ENCODE measurements at places on chromosomes 6 and 20.

DNA sequence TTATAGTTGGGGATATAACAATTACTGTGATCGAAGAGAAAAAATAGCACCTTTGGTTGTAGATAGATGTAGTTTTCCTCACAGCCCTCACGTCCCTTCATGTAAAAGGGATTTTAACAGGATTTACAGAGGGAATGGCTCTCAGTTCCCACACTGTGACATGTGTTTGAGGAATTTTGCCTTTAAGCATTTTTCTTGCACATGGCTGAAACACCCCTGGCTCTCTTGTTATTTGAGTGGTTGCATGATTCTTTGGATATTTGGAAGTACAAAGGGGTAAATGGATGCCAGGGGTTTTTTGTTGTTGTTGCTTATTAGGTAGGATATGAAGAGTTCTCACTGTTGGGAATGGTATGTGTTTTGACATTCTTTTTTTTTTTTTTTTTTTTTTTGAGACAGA, 48.2 kb downstream of the JAG1 start:
- no peak for DNase-seq

DNA sequence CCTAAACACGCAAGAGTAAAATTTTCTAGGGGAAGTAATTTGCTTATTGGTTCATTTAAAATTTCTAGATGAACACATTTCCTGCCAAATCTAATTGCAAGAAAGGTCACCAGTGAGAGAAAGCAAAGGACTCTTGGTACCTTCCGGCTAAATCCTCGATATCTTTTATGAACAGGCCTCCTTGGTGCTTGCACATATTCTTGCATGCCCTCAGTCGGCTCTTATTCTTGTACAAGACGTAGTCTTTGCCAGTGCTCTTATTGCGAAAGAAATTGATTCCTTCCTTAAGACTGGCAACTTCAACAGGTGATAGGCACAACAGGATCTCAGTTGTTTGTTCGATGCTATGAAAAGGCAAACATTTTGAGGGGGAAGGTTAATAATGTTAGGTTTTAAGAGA, 141.7 kb upstream of the CARMIL1 start:
- no peak for DNase-seq

GRCh38 chr6:148565321-148565926, 181.4 kb upstream of the UST start:
- no peak for DNase-seq

GRCh38 chr6:36104836-36105235, 25.5 kb upstream of the MAPK13 start:
- DNase-seq = no peak

DNA sequence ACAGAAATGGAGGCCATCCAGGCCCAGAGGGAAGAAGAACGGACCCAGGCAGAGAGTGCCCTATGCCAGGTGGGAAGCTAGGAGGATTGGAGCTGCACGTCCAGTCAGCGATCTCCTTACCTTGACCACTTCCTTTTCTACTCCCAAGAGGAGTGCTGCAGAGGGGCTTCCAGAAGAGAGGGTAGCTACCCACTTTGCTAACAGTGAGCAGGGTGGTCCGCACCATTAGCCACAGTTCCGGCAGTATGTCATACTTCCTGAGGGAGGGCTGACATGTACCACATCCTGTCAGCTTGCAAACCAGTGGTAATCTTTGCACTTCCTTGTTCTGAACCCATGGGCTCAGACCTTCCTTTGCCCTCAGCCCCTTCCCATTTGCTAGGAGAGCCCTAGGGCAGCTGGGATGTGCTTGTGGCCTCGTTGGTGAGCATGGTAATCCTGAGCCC, 35.4 kb downstream of the CEP250 start:
- DNase-seq = peak; percentile 90

DNA sequence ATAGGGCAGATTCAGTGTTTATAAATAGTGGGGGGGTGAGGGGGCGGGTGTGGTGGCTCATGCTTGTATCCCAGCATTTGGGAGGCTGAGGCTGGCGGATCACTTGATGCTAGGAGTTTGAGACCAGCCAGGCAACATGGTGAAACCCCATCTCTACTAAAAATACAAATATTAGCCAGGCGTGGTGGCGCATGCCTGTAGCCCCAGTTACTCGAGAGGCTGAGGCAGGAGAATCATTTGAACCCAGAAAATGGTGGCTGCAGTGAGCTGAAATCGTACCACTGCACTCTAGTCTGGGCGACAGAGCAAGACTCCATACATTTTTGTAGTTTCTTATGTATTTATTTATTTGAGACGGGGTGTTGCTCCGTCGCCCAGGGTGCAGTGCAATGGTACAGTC, 109.0 kb upstream of the ZNF217 start:
- no peak for DNase-seq

DNA sequence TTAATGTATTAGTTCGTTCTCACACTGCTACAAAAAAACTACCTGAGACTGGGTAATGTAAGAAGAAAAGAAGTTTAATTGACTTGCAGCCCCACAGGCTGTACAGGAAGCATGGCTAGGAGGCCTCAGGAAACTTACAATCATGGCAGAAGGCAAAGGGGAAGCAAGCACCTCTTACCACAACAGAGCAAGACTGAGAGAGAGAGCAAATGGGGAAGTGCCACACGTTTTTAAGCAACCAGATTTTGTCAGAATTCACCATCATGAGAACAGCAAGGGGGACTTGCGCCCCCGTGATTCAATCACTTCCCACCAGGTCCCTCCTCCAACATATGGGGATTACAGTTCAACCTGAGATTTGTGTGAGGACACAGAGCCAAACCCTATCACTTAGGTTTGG, 70.8 kb upstream of the SRSF6 start:
- DNase-seq = no peak

- no peak for DNase-seq
Observed at GRCh38 chr20:34401741-34402455, 38.8 kb downstream of the ITCH start.

- peak; percentile 96 for DNase-seq
Observed at GRCh38 chr20:33731693-33732165, at the start of gene ZNF341. Gene ZNF341, plus strand, starts transcription at chr20:33731996. Its CDS starts 26 bp downstream, at chr20:33732022.

DNA sequence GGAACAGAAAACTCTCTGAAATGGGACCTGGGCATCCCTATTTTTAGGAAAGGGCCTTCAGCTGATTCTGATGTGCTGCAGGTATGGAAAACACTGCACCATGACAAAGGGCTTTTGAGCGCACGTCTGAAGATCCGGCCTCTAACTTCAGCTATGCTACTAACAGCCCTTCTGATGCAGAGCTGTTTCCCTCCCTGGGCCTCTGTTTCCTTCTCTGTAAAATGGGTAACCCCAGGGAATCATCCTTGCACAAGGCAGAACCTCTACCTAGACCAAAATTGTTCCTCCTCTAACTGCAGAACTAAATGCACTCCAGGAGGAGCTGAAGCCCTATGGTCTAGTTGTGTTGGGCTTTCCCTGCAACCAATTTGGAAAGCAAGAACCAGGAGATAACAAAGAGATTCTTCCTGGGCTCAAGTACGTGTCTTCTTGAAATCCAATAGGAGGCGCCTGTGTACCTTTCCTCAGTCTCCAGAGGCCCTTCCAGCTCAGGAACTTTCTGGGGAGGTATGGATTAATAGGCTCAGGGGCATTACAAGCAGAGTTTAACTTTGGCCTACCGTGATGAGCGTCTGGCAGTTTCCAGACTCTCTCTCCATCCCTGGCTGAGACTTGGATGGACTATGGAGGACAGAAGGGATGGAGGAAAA, 5.9 kb downstream of the GPX5 start:
- DNase-seq = no peak
